NCI-H82 (cell line): ENCODE measurements at places on chromosomes 7 and 10.
A peak's percentile ranks its signal among the peaks of the same experiment; 100 is the strongest.

DNA sequence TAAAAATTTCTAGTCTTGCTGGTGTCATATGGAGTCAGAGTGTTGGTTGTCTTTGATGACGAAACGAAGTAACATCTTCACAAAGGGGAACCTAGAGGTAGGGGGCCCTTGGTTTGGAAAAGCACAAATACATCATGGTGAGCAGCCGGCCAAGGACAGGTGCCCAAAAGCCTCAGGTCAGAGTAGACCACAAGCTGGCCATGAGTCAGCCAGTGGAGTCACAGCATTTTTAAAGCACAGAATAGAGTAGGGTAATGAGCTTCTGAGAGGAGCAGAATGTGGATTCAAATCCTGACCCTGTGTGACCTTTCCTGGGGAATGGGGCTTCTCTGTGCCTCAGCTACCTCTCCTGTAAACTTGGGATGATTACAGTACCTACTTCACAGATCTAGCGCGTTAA, 5.3 kb downstream of the CAMK2B start:
- no peak for DNase-seq

DNA sequence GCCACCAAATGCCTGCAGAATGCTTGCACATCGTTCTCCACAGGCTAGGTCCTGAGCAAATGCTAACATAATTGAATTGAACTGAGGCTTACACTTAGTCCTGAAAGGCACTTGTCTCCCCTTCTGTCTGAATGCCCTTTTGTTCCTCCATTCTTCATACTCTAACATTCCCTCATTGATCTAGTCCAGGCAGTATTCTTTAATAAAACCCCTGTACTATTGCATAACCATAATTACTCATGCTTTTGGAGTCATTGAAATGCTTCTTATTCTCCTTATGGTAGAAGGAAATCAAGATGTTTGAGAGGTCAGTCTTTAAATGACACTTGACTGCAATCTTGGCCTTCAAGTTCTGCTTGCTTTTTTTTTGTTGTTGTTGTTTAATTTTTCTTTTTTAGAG, 7.1 kb downstream of the PI4K2A start:
- no peak for DNase-seq

DNA sequence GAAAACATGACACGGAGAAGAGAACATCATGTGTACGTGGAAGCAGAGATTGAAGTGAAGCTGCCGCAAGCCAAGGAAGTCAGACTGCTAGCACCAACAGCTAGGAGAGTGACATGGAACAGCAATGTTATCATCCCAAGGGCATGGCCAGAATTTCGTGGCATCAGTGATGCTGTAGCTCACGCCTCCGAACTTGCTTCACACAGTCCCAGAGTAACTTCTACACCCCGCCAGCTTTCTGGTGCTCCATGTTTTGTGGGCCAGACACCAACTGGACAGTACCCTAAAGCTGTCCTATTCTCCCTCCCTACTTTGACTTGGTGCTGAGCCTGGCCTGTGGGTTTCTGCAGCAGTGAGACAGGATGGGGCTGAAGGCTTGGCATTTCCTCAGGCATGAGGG, 33.0 kb upstream of the EMX2 start:
- DNase-seq: no peak

DNA sequence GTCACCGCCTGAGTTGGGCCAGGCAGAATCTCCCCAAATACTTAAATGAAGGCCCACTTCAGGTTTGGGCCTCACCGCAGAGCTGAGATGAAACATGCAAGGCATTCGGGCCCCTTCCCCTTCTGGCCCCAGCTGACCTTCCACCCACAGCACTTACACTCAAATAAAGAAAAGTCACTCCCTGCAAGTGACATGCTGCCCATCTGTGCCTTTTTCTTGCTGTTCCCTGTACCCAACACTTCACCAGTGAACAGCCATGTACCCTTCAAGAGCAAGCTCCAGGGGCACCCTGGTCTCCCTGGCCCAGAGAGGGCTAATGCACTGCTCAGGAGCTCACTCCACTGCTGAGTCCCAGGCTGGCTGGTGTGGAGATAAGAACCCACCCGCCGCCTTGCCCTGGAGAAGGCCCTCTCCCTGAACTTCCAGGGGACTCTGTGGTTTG, 40.7 kb downstream of the ZCCHC24 start:
- no peak for DNase-seq

- no peak for DNase-seq
These were observed 114.2 kb upstream of the ADAM12 start for GRCh38 chr10:126502441-126502840.

DNA sequence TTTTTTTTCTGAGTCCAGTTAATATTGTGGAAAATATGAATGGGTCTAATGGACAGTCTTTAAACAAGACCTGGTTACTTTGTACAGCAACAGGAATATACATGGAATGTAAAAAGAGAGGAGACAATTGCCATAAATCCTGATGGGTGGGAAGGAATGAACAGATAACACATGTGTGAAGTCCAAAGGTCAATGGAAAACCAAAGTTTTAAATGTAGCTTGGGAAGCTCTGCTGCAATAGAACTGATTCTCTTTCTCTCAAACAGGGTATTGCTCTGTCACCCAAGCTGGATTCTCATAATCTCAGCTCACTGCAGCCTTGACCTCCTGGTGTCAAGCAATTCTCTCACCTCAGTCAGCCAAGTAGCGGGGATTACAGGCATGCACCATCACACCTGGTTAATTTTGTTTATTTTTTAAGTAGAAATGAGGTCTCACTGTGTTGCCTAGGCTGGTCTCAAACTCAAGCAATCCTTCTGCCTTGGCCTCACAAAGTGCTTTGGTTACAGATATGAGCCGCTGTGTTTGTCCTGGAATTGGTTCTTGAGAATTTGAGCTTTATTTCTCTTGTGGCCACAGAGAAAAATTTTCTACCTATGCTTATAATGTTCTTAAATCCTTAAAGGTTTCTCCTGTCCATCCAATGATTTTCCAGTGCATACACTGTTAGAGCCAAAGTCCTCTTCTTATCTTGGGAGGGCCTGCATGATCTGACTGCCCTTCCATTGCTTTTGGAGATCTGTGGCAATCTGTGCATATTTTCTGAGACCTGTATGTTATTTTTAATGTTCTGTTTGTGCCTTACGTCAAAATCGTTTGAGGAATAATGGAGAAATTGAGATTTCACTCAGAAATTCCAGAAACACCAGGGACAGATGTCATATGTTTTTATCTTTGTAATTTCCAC, 30.7 kb upstream of the ZNF92 start:
- DNase-seq: no peak

GRCh38 chr7:55133630-55134358, 115.0 kb downstream of the EGFR start:
- DNase-seq: no peak

GRCh38 chr10:105844676-105845570, 1203.8 kb downstream of the SORCS3 start:
- no peak for DNase-seq

GRCh38 chr10:90018819-90019218, 317.4 kb downstream of the KIF20B start:
- DNase-seq: no peak

DNA sequence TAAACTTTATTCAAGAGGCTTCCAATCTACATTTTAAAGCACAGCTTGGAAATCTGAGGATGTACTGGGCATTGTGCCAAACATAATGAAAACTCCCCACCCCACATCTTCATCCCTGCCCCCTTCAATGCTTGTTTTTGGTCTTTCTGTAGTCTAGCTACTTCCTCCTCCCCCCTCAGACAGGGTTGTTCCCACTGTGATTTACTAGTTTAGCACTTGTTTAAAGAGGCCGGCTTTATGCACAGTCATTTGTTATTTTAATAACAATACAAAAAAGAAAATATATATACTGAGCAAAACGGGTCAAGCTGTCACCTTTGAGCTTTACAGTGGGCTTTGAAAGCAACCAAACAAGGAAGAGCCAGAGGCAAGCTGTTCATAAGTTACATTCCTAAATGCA, 132.6 kb downstream of the CHRM2 start:
- DNase-seq: peak; percentile 5
